Bronchus fibroblast of lung (primary cell): ENCODE measurements at places on chromosomes 11 and 22. TPM values are rescaled to one million over a fixed set of nuclear protein-coding genes. Genes with fewer than 3 reads are reported as not detected.

HTR3B gene
- total RNA-seq = not detected in 2 replicates

TNNT3 gene
- not detected in 2 replicates for total RNA-seq

SMDT1 gene
- total RNA-seq = 2.7 and 4.2 TPM in 2 replicates

TSKU gene
- 16.8 and 18.3 TPM in 2 replicates for total RNA-seq
